Thoracic aorta (tissue), 2 donors: ENCODE measurements at places on chromosomes 6 and 20. TPM values are rescaled to one million over a fixed set of nuclear protein-coding genes. Genes with fewer than 3 reads are reported as not detected.

- DNase-seq: no peak
Measured at GRCh38 chr6:89745716-89746115, 73.9 kb downstream of the MDN1 start.

- DNase-seq: no peak
Measured at GRCh38 chr6:167045828-167046580, 46.8 kb downstream of the CEP43 start.

DNA sequence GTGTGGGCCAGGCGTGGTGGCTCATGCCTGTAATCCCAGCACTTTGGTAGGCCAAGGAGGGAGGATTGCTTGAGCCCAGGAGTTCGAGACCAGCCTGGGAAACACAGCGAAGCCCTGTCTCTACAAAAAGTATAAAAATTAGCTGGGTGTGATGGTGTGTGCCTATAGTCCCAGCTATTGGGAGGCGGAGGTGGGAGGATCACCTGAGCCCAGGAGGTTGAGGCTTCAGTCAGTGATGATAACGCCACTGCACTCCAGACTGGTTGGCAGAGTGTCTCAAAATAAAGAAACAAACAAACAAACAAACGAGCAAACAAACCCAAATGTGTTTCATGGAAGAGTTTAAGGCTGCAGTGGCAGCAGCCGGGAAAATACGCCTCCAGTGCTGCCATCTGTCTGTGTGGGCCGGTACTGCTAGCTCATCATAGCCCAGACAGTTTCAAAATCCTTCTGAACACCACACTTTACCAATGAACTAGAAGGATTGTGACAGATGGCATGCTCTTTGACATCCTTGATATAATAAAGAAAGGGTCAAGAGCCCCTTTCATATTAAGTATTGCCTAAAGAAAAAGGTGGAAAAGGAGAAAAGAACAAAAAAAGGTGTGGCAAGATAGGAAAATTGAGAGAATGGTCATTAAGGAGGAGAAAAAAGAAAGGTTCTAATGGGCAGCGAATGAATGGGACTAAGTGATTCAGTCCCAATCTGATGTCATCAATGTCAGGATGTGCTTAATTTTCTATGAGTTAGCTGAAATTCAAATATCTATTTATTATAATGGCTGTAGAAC lies 298.6 kb downstream of the SYNE1 start:
- DNase-seq: no peak

SLC22A16 gene
- not detected for total RNA-seq

GRCh38 chr6:2940010-2940850 lies 31.1 kb downstream of the SERPINB6 start:
- DNase-seq: no peak

DNA sequence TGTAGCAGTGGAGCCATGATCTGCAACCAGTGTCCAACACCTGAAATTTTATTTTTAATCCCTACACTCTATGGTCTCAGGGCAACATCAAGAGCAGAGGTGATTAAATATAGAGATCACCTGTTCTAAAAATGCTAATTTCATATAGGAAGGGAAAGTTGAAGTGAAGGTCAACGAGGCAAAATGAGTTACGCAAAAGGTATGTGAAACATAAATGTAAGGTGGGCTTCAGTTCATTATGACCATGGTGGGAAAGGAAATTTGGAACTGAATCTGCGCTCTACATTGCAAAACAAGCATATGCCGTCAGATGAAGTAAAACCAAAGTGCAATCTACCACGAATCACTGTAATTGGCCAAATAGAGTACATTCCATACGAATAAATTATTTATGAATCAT lies 35.2 kb upstream of the STMND1 start:
- DNase-seq: no peak

CCN6 gene
- not detected for total RNA-seq

- DNase-seq: no peak
Measured at GRCh38 chr6:144471986-144472385, 186.9 kb downstream of the UTRN start.

DNA sequence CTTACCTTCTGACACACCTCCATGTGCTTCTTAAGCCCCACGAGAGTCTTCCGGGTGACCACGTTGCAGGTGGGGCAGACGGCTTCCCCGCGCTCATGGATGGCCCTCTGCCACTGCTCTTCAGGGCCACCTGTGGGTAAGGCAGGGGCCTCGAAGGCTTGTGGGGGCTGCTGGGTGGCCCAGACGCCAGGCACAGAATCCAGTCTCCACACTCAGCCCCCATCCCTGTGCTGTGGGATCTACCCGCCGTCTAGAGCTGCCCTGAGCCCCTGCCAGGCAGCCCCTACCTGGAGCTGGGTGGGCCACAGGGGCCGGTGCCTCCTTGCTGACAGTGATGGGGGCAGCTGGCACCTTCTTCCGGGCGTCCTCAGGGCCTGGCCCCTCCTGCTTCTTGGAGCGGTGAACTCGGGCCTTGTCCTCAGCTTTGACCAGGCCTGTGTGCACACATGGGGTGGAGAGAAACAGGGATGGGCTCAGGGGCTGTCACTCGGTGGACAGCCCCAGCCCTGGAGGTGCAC lies 5.9 kb downstream of the ZNF512B start:
- no peak for DNase-seq

DNA sequence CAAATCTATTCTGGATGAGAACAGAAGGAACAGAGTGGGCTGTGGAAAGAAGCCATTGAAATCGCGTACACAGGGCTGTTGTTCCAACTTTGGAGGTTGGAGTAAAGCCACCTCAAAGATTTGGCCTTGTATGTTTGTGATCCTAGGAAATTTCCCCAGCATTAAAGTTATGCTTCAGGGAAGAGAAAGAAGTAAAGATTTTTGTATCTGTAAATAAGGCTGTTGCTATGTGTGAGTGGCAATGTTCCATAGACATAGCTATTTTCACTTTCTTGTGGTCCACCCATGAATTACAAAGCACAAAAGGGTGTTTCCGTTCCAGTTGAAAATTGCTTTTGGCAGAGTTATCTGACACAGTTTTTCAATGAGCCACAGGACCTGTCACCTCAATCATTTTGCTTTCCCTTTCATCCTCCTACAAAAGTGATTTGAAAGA lies 321.3 kb downstream of the TFAP2B start:
- no peak for DNase-seq

DNA sequence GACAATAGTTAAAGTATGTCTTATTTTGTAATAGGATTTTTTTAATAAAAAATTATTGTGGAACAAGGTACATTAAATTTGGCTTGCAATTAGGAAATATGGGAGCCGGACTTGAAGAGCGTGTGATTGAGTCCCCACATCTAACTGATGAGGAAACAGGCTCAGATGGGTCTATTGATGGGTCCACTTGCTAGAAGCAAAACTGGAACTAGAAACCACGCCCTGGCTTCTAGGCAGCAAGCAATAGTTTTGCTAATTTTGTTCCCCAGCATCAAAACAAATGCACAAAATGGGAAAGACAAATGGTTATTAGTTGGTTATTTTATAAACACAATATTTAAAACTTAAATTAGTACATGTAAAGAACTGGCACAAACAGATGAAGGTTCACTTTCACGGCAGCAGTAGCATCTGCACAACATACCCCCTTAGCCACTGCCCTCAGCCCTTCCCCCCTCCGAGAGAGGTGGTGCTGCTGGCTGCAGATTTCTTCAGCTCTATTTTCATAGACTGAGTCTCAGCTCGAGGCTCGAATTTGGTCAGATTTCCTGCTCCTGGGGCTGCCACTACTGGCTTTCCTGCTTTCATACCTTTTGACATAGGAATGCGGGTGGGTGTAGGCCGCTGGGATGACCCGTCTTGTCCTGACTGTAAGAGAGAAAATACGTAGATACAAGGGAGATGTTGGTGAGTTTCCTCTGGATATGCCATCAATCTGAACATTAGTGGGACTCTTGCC lies 23.8 kb upstream of the TMEM30A start:
- no peak for DNase-seq

GRCh38 chr20:54119744-54120143 lies 49.4 kb upstream of the BCAS1 start:
- DNase-seq: no peak

- DNase-seq: no peak
Measured at GRCh38 chr6:42692137-42692911, 30.1 kb downstream of the PRPH2 start.

DNA sequence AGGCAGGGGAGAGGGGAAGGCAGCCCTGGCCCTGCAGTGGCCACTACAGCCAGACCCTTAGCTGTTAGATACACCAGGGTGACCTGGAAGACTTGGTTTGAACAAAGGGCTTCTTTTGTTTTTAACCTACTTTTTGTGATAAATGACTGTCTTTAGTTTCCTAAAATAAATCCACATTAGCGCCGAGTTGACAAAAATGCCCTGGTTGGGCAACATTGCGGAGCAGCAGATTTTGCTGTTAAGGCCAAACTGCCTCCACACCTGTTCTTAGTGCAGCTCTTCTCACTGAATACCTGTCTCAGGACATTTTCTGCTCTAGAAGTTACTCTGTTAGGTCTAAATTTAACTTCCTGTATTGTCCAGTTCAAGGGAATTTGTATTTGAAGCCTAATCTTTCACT lies 42.7 kb downstream of the FAM50B start:
- no peak for DNase-seq

ABHD12 gene
- total RNA-seq: 49.8 TPM

RPN2 gene
- 156 TPM for total RNA-seq

GRCh38 chr6:42287756-42288155 lies 70.1 kb upstream of the MRPS10 start:
- no peak for DNase-seq

DNA sequence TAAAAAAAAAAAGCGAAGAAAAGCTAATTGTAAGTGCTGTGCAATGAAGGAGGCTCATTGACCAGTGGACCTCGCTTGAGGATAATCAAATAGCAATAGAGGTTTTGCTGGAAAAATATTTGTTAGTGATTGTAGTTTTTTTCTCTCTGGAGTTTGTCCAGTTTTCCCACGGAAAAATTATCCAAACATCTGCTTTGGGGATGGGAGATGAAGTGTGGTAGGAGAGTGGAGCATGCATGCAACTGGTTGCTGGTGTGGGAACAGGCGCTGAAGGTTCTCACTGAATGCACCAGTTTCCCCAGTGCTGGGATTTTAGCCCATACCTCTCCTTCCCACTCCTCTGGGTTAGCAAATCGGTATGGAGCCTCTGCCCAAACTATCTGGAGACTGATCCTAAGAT lies 281.7 kb upstream of the TAB2 start:
- DNase-seq: no peak

DNA sequence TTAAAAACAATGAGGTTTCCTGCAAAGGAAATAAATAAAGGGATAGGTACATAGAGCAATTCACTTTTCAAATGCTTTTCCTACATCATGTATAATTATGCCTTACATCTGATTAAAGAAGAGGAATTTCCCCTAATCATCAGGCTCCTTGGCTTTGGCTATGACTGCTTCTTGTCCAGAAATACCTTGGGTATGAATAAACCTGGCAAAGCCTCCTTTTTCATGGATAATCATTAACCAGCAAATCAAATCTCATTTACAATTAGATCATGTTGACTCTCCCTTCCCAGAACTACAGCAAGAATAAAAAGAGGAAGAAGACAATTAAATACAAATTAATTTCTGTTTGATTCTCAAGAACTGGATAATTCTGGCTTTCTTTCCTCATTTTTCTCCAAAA lies 58.0 kb upstream of the CD2AP start:
- no peak for DNase-seq

- no peak for DNase-seq
Measured at GRCh38 chr6:16802071-16802470, 40.8 kb upstream of the ATXN1 start.

TBX18 gene
- 53.5 TPM for total RNA-seq

GRCh38 chr20:237489-237888 lies 10.4 kb downstream of the DEFB129 start:
- no peak for DNase-seq

DNA sequence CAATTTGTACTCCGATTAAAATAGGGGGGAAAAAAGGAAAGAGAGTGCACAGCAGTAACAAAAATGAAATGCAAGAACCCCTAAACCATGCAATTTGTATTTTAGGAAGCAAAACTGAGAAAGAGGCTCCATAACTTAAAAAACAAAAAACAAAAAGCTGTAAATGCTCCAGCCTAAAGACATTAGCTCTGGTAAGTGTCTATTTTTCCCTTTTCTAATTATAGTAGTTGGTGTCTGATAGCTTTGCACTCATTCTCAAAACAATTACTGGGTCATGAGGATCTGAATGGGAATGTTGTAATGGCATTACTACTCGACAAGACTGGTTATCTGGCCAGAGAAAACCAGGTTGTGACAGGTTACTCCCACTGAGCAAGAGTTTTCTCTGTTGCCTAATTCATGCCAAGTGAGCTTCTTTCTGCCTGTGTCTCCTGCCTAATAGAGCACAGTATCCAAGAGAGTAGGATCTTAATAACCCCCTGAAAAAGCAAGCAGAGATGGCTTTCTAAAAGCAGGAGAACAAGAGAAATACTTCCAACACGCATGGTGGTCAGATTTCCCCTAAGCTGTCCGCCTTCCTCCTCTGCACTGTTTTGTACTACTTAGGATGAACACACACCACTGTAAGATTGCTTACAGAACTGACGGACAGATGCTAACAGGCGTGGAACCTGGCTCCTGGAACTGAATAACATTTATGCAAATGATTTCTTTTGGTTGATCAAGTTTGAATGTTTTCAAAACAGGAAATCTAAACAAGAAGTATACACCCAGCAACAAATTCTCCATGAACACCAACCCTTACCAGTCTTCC lies 86.4 kb downstream of the FKBP5 start:
- no peak for DNase-seq

IL17A gene
- not detected for total RNA-seq

GRCh38 chr6:45163952-45164766 lies 164.0 kb upstream of the RUNX2 start:
- DNase-seq: no peak

GRCh38 chr6:43990275-43990626 lies 137.0 kb downstream of the MRPL14 start:
- DNase-seq: no peak

GRCh38 chr6:104784884-104785283 lies 74.8 kb downstream of the HACE1 start:
- DNase-seq: no peak

IL20RA gene
- total RNA-seq: 0.54 TPM

GRCh38 chr20:25361287-25361683 lies 29.4 kb downstream of the ABHD12 start:
- DNase-seq: no peak

GRCh38 chr20:11919581-11919980 lies 1.9 kb downstream of the BTBD3 start:
- DNase-seq: no peak

DNA sequence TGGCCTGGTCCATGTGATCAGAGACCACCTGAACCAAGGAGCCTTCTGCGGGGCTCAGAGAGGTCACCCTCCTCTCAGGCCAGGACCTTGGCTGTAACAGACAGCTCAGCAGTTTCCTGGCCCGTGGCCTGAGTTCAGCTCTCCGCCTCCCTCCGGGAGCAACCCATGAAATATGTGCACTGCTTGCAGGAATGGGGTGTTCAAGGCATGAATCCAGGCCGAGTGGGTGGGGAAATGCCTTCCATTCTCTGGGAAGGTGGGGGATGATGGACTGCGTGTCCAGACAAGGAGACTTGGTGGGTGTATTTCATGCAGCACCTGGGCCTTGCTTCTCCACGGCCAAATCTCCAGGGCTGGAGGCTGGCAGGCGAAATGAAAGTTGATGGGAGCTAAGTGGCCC lies 46.0 kb downstream of the SIRPA start:
- DNase-seq: no peak

DNA sequence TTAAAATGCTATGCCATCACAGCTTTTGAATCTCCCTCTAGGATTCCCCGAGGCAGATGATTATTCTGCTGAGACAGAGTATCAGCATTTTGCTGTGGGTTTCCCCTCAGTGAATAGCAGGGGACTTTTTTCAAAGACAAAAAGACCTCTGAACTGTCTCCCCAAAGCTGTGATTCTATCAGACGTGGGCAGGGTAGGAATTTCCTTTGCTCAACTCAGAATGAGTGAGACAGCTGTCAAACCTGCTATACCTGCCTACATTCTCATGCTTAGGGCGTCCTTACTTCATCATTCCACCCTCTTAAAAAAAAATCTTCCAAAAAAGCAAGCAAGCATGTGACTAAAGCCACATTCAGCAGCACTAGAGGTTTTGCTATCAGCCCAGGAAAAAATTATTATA lies 147.6 kb upstream of the FAM83B start:
- DNase-seq: no peak
